SK-N-MC (cell line): ENCODE measurements at places on chromosomes 7 and 10.

GRCh38 chr10:103745341-103746247 is 109.8 kb downstream of the SH3PXD2A start:
- DNase-seq, result no peak

DNA sequence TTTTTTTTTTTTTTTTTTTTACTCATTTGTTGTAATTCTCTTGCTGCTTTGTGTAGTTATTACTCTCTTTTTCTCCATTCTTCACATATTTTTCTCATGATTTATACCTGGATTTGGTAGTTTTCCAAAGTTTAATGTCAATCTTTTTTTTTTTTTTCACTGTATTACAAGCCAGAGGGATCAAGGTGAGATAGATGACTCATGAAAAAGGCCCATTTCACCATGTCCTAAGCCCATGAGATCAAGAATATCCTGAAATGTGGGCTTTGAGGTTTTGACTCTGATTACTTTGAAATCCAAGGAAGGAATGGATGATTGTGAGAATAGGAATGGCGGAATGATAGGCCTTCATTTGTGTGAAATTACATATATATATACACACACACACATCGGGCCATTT is 31.1 kb downstream of the TAX1BP1 start:
- DNase-seq, result no peak

DNA sequence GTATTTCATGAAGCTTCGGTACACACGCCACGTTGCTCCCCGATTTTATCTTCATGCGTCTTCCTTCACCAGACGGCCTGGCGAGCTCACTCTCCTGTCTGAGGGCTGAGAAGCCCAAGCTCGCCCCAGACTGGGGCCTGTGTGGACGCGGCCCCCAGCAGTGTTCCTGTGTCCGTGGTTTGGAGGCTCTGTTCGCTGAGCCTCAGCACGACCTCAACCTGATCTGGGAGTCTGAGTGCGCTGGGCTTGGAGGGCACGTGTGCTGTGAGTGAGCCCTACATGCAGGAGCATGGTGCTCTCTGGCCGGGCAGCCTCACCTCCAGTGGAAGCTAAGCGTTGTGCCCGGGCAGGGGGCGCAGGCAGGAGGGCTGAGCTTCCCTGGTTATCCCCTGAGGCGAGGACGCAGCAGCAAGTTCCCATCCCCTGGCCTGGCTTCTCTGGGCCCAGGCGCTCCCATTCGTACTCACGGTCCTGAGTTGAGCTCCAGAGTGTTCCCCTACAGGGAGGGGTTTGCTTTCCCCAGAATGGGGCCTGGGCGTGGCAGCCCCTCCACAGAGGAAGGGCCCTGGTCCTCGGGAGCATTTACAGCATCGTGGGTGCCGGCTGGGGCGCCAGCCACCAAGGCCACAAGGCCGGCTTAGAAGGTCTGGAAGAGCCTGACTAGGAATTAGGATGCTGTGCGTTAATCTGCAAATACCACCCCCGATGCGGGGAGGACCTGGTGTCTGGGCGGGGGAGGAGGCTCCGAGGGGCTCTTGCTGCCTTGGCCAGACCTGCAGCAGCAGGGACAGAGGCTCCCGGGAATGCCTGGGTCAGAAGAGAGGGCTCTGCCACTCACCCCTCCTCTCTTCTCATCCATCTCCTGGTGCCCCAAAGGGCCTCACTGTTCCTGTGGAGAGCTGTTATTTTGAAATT is 400.6 kb downstream of the DNAJB6 start:
- no peak for DNase-seq

- DNase-seq, result no peak
Measured at GRCh38 chr10:86857128-86857721, 100.2 kb downstream of the MMRN2 start.

DNA sequence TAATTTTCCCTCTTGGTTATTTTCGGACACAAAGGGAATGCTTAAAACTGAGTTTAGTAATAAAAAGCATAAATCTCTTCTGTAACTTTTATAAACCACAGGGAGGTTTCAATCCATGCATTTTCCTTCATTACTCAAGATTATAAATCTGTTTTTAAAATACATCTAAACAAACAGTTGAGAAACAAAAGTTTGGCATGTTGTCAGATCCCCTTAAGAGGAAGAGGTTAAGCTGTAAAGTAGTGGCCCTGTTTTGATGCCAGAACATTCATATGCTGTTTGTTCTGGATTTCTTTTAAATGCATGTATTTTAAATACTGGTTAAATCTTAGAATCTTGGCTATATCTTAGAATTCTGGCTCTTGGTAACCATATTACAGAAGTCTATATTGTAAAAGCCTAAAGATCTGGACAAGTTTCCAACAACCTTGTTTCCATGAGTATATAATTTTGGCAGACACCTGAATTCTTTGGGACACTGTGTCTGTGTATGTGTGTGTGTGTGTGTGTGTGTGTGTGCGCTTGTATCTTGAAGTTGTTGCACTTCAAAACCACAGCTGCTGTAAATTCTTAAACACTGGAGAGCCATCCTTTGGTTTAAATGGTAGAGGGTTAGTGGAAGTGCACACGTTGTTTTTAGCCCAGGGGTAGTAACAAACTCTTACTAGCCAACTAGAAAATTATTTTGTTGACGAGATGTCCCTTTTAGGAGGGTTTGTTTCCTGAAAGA is 6.8 kb upstream of the SEMA4G start:
- no peak for DNase-seq

GRCh38 chr10:112949143-112949823 is 764 bp upstream of the TCF7L2 start:
- DNase-seq, result no peak
